ENCODE measurements at places on chromosomes 7 and 10. TPM values are rescaled to one million over a fixed set of nuclear protein-coding genes. Genes with fewer than 3 reads are reported as not detected.
A peak's percentile ranks its signal among the peaks of the same experiment; 100 is the strongest.

- DNase-seq: no peak
These were observed 20.1 kb upstream of the TBXAS1 start for GRCh38 chr7:139808846-139809442.

- DNase-seq: no peak
These were observed 3.4 kb downstream of the KCNH2 start for GRCh38 chr7:150974468-150975391.

DNA sequence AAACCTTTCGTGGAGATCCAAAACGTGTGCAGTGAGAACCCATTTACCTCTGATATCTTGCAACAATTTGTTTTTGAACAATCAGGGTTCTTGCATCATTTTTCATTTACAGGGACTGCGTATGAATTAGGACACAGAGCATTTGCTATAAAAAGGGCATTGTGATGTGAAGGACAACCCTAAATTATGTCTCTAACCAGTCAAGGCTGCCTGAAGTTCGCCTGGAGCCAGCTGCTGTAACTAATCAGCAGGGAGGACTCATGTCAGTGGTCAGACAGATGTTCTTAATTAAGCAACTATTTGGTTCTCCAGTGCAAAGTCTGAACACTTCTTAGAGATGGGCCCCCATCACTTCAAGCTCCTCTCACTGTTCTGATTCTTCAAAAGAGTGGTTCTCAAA lies 674.8 kb downstream of the KCNMA1 start:
- peak; percentile 9 for DNase-seq

- peak; percentile 96 for DNase-seq
These were observed 67.7 kb downstream of the TACR2 start for GRCh38 chr10:69348816-69349541.

- peak; percentile 78 for DNase-seq
These were observed 21.3 kb upstream of the KCNK18 start for GRCh38 chr10:117175901-117176534.

FMC1 gene
- 11.0 TPM for total RNA-seq

GRCh38 chr7:7223250-7223649 lies 40.9 kb downstream of the C1GALT1 start:
- DNase-seq: no peak

- DNase-seq: no peak
These were observed 85.1 kb upstream of the RELN start for GRCh38 chr7:104074529-104074928.

DNA sequence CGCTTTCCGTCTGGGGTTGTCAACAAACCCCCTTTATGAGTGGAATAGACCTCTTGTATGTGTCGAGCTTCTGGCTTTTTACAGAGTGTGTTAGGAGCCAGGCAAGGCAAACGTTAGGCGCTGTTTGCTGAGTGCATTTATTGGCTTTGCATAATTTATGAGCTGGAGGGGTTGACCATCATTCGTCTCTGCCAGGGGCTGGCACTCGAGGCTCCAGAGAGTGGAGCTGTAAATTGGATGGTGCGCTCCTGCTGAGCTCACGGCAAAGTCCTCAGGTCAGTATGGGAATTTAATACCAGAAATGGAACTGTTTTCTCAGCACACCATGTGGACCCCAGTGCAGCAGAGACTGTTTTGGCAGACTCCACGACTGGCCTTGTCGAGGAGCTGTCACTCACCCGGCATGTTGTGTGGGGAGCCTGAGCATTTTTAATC lies 699.4 kb upstream of the GALNT17 start:
- no peak for DNase-seq

DNA sequence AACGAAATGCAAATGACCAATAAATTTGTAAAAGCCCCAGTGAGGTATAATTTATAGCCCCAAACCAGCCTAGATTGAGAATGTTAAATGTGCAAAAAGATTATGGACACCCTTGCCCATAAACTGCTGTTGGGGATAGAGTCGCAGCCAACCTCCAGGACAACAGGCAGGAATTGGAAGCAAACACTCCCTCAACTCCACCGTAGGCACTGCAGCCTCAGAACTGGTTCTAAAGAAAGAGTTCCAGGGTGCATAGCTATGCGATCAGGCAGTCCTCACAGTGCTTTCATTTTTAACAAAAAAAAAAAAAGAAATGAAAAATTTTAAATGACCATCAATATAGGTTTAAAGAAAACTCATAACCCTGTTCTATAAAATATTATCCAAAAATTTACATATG lies 86.2 kb downstream of the CXCL12 start:
- DNase-seq: no peak

GRCh38 chr7:155064186-155064585 lies 5.9 kb upstream of the HTR5A start:
- DNase-seq: no peak

DNA sequence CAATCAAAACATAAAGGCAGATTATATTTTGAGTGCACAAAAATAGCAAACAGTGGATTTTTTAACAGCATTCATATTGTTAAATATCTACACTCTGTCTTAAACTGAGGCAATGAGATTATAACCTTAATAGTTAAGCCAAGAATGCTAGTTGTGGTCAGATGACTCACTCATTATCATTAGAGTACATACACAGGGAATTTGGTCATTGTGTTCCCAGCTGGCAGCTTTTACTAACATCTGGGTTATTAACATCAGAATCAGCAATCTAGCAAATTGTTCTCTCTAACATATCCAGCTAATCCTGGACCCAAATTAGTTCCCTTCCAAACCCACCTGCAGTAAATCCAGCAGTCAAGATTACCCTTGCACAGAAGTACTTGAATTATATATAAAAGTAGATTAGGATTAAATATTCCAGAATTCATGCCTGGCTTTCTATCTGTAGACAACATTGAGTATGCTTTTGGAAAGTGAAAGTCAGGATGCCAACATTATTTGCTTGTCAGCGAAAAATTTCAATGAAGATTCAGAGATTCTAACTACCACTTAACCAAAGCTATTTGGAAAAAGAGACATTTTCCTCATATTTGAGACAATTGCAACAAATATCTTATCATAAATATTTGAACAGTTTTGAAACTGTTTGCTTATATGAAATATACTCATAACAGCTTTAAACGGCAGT lies 1035.6 kb upstream of the PHF14 start:
- peak; percentile 91 for DNase-seq

DNA sequence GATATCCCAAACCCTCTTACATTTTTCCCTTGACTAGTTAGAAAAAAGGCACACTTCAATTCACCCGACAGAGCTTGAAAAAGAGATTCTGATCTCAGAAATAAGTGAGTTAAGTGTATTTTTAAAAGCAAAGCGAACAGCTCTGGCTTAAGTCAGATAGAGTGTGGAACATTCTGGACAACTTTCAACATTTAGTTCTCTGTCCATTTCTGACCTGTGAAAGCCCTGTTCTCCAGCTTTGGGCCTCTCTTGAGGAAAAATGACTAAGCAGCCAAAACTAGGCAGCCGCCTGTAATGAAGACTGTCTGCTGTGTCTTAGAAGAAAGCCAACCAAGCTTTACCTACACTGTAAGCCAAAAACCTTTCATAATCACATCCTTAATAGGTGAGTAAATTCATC lies 50.5 kb downstream of the CDK6 start:
- DNase-seq: peak; percentile 84
